CD4-positive, alpha-beta T cell treated with Interleukin-17A for 4 hours (primary cell): ENCODE measurements at places on chromosomes 5 and 9.

GRCh38 chr9:114372921-114373448, 14.8 kb downstream of the AKNA start:
- peak; percentile 88 for DNase-seq

DNA sequence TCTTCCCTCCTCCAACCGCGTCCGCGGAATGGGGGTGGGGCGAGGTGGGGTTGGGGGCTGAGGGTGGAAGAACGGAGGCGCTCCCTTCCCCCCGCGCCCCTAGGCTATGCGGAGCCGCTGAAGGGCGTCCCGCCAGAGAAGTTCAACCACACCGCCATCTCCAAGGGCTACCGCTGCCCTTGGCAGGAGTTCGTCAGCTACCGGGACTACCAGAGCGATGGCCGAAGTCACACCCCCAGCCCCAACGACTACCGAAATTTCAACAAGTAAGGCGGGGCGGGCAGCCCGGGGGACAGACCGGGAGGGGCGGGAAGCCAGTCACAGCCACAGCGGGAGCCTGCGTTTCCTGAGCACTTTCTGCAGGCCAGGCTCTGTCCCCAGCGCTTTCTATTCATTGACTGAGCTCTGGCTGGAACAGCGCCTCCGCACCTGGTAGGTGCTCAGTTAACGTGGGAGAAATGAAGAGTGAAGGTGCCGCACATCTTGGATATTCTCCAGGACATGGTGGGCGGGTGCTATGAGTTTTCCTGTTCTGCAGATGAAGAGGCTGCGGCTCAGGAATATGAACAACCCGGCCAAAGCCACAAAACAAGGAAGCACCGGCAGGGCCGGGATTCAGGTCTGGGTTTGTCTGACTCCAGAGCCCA, 11.3 kb downstream of the MYOZ3 start:
- DNase-seq = peak; percentile 54

- DNase-seq = no peak
These were observed 27.5 kb downstream of the SEC61B start for GRCh38 chr9:99249619-99250018.

GRCh38 chr5:167965710-167966109, 325.7 kb upstream of the WWC1 start:
- no peak for DNase-seq

GRCh38 chr5:124951661-124952060, 205.2 kb upstream of the ZNF608 start:
- DNase-seq = no peak

- DNase-seq = peak; percentile 34
These were observed 1.4 kb downstream of the RAPGEF1 start for GRCh38 chr9:131738293-131739132.

DNA sequence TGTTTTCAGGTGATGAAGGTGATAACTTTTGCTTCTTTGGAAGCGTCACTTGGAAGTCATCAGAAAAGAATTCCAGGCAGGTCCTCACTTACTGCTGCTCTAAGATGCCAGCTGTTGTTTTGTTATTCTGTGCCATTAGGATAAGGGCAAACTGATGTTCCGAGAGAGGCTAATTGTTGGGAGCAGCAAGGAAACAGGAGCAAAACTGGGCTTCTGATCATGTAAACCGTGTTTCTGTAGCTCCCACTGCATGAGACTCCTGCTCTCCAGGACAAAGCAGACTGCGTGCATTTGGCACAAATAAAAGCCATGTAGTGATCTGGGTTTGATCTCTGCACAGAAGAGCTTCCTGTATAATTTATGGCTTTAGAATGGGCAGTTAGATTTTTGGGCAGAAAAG, 248.2 kb downstream of the MAN2A1 start:
- no peak for DNase-seq

DNA sequence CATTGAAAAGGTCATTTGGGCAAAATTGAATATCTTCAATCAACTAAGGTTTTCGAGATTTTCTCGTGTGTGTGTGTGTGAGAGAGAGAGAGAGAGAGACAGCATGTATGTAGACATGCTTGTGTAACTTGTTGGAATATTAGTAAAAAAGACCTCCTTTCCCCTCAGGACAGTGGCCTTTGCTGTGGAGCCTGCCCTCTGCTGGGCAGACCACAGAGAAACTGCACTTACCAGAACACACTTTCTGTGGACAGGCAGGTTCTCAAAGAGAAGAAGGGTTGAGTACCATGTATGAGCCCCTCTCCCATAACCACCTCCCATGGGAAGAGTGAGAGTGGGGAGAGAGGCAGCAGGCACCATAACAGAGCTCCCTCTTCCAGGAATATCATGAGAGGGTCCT, 45.6 kb downstream of the CFAP90 start:
- DNase-seq = no peak

DNA sequence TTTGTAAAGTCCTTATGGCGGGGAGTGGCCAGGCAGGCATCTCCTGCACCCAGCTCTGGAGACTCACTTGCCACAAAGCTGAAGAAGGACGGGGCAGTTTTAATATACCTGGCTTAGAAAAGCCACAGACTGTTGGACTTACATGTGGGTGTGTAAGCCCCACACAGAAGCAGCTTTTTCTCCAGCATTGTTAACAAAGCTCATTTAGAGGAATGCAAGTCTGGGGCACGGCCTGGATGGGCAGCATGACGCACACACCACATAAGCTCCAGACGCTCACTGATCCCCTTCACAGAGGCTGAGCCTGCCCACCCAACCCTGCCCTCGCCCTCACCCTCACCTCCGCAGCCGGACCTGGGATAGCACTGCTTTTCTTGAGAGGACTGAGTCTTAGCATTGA, 58.0 kb upstream of the PDE8B start:
- DNase-seq = no peak

GRCh38 chr9:125633116-125633745, 73.8 kb downstream of the MAPKAP1 start:
- DNase-seq = no peak

- peak; percentile 48 for DNase-seq
These were observed 209.4 kb downstream of the PIK3R1 start for GRCh38 chr5:68424799-68425537.

- DNase-seq = no peak
These were observed 333.3 kb downstream of the MAT2B start for GRCh38 chr5:163838738-163839137.

GRCh38 chr9:135135929-135136315, 48.5 kb downstream of the OLFM1 start:
- no peak for DNase-seq

DNA sequence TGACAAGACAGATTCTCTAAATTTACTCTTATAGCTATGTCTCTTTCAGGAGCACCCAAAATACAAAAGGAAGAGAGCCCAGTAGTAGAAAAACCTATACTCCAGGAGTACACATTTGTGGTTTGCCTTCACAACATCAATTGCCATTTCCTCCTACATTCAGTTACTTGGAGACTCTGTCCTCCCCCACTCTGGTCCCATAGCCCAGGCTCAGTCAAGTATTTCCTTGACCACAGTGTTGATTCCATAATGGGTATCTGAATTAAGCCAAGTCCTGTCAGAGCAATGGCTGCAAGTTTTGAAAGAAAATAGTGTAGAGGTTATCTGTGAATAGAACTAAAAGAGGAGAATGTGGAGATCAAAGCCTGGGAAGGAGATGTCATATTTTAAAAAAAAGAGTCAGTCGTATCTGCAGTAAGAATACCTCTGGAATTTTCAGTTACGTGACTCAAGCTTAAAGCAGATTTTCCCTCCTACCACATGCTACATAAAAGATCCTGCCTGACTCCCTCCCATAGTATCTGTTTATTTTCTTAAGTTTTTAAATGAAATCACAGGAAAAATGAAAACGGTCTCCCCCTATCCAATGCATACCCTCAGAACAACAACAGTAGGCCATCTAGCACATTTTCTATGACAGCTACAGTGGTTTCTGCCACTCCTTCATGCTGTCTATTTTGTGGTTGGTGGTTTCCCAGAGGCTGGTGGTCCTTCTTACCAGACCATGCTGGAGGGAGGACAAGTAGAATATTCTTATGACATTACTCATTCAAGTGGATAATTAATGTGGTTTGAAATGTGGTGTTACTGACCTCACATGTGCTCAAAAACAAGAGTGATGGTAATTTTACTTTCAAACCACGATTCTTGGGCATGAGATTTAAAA, 249.7 kb upstream of the TMEM161B start:
- DNase-seq = no peak

GRCh38 chr5:39675676-39676075, 250.9 kb upstream of the DAB2 start:
- DNase-seq = no peak

DNA sequence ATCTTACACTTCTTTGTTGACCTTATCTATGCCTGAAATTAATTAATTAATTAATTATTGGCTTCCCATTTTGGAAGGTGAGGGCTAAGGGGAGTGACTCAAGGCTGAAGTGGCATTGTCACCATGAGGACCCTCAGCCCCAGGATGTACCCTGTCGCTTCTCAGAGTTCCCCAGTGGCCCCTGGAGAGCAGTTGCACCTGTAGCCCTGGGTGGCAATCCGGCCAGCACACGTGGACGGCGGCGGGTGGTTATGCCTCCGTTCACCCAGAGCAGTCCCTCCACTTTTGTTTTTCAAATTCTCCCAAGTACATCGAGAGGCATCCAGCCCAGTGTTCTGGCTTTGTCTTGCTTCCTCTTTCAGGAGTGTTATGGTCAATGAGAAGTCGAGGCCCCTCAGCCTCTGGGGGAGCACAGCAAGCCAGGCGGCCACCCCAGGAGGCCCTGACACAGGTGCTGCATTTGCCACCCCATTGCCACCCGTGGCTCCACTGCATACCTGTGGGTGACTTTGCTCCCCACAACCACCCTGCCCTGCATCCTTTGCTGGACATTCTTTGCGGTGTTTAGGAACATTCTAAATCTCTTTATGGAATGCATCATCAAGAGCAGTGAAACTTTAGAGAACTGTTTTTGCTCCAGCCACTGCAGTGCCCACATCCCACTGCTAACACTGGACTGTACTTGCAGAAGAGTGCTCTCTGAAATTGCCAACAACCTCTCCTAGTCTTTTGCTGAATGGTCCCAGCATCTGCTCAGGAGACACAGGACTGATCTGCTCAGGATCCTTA, 11.5 kb upstream of the IRX2 start:
- DNase-seq = no peak

GRCh38 chr9:89808756-89809181, 204.0 kb downstream of the GADD45G start:
- no peak for DNase-seq

DNA sequence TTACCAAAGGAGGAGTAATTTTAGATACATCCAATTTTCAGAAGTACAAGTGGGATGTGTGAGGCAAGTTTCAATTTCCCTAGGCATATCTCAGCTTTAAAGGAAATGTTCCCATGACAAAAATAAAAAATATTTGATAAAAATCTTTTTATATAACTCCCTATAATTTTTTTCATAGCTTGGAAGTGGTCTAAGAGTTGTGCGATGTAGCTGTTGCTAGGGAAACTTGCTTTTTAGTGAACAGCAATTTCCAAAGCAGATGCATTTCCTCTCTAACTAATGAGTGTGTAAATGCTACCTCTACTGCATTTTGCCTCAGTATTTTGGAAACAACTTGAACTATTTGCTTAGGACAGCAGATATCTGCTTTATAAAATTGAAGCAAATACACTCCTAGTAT, 39.6 kb downstream of the MACIR start:
- no peak for DNase-seq

GRCh38 chr9:134659688-134660131, 18.1 kb downstream of the COL5A1 start:
- no peak for DNase-seq

- DNase-seq = no peak
These were observed 16.2 kb upstream of the TCOF1 start for GRCh38 chr5:150341331-150341730.

- no peak for DNase-seq
These were observed 762.1 kb upstream of the TYRP1 start for GRCh38 chr9:11931109-11931508.
